Stimulated activated CD4-positive, alpha-beta T cell treated with anti-CD3 and anti-CD28 coated beads, Interleukin-4, amount 100 ng/mL, for 24 hours (primary cell): ENCODE measurements at places on chromosomes 7 and 10.

- no peak for DNase-seq
Observed at GRCh38 chr7:16212032-16212431, 209.3 kb downstream of the CRPPA start.

- no peak for DNase-seq
Observed at GRCh38 chr7:151416112-151416940, 6.5 kb upstream of the WDR86 start.

- no peak for DNase-seq
Observed at GRCh38 chr7:18538554-18539250, 43.2 kb downstream of the HDAC9 start.

DNA sequence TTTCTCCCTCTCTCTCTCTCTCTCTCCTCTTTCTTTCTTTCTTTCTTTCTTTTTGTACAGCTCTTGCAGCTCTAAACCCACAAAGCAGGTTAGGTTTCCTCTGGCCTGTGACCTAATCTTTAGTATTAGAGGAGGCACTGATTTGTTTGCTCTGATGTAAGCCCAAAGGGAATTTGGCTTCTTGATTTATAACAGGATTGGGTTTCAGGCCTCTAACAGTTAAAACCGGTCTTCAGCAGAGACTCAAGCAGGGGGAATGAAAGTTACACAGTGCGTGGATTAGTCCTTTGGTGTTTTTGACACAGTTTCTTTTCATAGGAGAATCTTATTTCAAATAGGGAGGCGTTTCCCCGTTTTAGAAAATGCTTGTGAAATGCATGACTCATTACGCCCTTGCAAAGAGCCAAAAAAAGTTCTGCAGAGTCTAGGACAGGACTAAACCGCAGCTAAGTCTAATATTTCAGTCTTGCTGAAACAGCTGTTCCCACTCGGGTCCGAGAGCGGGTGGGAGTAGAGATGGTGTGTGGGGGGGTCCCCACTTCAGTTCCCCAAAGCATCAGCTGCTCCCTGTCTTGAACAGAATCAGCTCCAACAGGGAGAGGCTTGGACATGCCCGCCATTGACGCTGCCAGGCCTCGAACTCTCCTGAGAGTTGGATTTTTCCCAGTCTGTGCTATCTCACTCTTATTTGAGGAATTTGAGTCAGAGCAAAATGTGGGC lies 296.5 kb upstream of the PITRM1 start:
- peak; percentile 16 for DNase-seq

DNA sequence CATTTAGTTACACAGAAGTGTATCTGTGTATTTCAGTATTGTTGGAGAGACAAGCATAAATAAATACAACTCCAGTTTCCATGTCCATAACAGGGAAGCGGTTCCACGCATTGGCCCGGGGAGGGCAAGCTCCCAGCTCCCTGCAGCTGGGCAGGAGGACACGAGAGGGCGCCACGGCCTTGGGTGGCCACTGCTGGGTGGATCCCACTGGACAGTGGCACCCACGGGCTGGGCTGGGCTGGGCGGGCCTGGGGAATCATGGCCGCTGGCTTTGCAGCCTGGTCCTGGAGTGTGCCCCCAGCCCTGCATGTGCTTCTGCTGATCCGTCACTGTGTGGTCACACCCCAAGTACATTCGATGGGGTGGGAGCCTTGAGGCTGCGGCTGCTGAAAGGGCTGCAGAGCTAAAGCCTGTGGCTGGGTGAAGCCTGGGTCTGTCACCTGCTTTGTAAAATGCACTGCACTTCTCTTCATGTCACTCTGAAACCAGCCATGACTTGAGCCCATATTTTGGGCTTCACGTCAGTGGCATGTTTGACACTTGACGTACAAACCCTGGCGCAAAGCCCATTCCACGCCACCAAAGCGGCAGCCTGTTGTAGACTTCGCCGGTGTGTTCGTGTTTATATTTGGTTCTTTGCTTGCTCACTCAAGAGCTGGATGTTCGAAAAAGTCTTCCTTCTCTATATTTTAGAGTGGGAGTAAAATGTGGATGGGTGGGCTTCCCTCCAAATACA lies 27.5 kb downstream of the LRRC27 start:
- DNase-seq, result no peak

DNA sequence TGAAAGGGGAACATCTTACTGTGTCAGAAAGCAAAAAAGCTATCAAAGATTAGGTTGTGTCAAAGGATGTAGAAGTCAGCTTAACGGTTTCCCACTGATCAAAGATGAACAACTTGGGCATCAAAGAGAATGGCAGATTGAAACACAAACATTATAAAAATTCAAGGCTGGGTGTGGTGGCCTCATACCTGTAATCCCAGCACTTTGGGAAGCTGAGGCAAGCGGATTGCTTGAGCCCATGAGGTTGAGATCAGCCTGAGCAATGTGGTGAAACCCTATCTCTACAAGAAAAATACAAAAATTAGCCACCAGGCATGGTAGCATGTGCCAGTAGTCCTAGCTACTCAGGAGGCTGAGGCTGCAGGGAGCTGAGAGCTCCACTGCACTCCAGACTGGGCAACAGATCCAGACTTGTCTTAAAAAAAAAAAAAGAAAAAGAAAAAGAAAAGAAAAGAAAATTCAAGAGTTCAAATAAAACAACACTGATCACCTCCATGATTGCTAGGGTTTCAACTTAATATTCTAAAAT lies 34.5 kb downstream of the RTKN2 start:
- DNase-seq, result no peak

DNA sequence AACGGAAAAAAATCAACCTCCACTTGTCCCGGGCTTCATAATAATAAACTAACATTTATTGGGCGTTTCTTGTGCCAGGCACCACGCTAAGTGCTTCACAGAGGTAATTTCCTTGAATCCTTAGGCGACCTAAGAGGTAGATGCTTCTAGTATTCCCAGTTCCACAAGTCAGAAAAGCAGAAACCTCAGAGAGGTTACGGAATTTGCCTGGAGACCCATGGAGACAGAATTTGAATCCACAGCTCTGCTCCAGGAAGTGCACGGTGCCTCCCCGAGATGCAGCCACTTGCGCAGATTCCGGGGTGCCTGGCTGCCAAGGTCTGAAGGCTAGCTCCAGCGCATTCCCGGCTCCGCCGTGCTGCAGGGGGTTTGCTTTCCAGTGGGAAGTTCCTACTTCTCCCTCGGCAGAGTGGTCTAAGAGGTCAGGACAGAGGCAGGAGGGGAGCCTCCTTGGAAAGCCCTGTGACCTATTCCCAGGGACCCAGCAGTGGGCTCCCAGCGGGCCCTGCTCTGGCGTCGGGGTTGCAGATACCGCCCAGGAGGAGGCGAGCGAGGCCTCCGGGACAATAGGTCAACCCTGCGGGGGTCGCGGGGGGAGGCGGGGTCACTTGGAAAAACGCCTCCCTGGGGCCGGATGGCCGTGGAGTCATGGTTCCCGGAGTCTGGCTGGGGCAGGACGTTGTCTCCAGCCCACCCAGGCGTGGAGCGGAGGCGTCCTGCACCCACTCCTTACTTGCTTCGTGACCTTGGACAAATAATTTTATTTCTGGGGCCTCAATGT lies 10.1 kb upstream of the NKX2-3 start:
- no peak for DNase-seq

DNA sequence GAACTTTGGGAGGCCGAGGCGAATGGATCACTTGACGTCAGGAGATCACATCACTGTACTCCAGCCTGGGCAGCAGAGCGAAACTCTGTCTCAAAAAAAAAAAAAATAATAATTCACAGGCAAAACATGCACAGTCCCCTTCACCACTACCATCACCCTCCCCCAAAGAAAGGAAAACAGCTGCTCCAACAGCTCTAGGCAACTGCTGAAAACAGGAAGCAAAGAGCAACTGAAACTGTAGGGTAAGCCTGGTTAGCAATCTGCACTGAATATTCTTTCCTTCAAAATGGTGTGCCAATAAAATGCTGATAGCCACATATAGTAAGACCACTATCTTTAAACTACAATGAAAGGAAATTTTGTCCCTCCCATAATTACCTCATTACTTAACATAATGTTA lies 11.8 kb downstream of the NT5C2 start:
- DNase-seq, result no peak

DNA sequence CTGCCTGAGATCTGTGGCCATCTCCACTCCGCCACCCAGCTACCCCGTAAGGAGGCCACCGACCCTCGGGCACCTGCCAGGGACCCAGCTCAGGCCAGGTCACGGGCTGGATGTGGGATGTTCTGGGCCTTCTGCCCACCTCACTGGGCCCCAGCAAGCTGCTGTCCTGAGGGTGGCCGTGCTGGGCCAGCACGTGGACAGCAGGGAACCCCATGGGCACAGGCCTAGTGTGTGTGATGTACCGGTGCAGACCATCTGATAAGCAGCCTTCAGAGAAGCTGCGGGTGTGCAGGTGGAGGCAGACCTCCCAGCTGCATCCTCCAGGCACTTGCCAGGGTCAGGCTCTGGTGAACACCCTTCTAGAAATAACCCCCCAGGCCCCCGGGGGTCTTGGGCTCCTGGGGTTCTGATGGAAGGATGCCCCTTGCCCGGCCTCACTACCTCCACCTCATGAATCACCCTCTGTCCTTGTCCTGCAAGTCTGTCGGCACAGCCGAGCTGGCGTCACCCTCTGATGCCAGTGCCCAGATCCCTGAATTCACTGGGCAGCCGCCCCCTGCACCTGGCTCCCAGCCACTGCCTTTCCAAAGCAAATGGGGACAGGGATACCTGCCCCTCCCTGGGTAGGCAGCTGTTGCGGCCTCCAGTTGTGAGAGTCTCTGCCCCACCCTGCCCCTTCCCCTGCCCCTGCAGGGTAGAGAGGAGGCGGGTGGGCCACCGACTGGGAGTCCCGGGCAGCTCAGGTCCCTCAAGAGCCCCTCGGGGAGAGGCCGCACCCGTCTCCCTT lies 139.8 kb downstream of the FAM53B start:
- no peak for DNase-seq

DNA sequence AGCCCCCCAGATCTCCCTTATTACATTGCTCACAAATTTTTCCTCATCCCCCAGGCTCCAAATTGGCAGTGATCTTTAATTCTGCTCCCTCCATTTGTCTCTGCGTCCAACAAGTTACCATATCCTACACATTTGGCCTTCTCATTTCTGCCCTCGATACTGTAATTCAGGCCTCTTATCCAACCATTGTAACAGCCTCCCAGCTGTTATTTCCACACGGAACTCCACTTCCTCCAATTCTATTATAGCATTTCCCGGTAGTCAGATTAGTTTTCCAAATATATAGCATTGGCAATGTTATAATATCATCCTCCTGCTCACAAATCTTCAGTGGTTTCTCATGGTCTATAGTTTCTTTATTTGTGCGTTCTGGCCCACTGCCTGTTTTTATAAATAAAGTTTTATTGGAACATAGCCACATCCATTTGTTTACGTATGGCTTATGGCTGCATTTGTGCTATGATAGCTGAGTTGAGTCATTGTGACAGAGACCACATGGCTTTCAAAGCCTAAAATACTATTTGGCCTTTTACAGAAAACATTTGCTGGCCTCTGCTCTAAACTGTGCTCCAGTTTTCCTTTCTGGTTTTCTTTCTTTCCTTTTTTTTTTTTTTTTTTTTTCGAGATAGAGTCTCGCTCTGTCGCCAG lies 126.5 kb upstream of the ZNF438 start:
- DNase-seq, result no peak

DNA sequence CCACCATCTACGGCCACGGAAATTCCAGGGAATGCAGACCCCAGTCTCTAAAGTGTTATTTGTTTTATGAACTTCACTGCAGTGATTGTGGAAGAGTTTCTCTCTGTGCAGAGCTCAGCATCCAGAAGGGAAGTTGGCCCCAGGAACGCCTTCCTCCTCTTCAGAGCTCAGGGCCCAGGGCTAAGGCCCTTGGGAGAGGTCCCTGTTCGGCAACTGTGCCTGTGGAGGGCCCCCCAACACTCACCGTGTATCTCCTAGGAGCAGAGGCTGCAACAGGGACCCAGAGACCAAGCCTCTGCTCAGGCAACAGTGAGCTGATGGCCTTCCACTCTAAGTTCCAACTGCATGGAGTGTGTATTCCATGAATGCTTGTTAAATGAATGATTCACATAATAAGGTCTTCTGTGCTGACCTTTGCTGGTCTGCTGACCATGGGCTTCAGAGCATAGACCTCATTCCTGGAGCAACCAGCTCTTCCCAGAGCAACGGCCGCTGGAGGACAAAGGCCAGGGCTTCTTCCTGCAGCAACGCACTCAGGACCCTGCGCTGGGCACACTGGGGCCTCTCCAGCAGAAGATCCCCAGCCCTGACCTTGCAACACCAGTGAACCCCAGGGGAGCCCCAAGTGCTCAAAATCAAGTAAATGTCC lies 7.7 kb downstream of the DIP2C start:
- no peak for DNase-seq

GRCh38 chr7:125599387-125599786 lies 669.8 kb upstream of the POT1 start:
- no peak for DNase-seq

DNA sequence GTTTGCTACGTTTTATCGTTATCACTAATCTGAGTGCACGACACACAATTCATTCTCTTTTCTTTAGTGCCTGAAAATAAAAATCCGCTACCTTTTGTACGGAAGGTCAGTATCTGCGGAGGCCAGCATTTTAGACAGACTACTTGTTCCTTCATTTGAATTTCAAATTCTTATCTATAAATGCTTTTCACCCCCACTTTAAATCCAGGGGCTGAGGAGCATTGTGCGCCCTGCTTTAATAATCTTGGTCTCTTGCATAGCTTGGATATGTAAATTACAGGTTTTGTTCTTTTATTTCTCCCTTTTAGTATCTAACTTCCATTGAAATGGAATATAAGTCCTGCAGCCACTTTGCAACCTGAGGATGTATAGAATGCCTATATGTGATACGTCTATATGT lies 44.7 kb downstream of the NRP1 start:
- no peak for DNase-seq

DNA sequence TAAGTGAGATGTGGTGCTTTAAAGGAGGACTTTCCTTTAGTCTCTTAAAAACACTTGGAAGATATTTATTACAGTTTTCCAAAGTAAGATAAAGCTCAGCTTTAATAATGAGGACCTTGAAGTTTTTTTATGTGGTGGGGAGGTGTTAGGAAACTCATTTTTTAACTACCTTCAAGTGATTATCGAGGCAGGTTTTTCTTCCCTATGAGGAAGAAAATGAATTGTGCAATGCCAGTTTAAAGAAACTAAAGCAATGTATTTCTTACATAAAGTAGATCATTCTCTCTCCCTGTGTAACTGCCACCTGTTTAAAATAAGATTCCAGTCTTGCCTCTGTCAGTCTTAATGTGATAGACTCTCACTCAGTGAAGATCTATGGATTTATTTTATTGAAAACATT lies 27.9 kb downstream of the ZEB1 start:
- DNase-seq, result no peak
